IMR-90 (cell line): ENCODE measurements at places on chromosomes 5 and 9.

DNA sequence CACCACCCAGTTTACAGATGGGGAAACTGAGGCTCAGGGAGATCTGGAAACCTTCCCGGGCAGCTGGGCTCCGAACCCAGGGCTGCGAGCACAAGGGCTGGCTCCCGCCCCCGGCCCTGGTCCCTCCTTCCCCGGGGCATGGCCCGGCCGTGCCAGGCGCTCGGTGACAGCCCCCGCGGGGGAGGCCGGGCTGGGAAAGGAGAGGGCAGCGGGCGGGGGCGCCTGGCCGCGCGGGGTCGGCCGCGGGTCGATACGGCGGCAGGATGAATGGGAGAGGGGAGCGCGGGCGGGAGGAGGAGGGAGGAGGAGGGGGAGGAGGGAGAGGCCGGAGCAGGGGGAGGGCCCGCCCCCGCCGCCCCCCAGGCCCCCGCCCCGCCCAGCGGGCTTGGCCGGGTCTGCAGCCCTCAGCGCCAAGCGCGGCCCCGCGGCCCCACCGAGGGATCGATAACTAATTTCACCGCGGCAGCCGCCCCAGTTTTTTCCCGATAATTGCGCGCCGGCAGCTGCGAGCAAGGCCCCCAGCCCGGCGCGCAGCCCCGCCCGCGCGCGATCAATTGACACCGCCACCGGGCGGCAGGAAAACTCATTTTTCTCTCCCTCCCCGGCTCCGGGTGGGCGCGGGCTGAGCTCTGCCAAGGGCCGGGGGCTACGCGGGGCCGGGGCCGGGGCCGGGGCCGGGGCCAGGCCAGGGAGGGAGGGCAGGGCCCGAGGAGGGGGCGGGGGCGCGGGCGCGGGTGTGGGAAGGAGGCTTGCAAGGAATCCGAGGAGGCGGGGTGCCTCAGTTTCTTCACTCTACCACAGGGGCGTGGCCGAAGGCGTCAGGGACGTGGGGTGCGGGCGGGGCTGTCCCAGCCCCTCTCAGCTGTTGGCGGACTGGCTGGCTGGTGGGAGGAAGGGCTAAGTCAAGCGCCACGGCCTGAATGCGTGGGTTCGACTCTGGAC lies 52.1 kb downstream of the C9orf50 start:
- DNase-seq, result no peak

DNA sequence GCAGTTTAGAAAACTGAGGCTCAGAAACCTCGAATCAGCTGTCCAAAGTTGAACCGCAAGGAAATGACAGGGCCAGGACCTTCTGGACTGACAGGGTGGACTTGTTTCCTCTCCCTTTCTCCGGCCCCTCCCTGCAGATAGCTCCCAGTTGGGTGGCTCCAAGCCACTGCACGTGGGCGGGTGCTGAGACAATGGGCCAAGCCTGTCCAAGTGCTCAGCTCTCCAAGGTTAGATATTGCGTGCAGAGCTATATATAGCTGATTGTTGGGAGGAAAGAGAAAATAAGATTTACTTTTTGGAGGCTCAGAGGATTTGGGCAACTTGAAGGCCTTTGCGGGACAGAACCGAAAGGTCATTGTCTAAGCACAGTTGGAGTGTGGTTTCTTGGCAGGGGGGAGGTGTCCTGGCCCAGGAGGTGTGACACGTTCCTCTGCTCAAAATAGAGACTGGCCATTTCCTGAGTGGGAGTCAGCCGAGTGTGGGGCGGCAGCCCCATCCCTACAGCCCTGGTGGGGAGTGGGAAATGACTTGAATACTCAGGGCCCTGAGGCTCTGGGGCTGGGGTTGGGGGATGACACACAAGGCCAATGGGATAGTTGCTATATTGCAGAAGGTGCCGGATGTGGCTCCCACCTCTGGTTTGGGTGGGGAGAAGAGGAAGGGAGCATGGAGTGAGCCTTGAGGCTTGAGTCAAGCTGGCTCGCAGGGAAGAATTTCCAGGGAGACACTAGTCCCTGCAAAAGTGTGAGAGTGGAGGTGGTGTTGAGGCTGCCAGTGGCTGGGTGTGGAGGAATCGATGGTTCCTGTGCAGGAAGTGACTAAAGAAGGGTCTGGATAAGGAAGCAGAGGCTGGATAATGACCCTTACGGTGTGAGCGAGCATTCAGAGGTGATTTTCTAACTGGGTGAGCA lies 44.4 kb upstream of the SMAD5 start:
- peak; percentile 36 for DNase-seq

- peak; percentile 94 for DNase-seq
These were observed 14.5 kb downstream of the HACD4 start for GRCh38 chr9:21016701-21017491.

DNA sequence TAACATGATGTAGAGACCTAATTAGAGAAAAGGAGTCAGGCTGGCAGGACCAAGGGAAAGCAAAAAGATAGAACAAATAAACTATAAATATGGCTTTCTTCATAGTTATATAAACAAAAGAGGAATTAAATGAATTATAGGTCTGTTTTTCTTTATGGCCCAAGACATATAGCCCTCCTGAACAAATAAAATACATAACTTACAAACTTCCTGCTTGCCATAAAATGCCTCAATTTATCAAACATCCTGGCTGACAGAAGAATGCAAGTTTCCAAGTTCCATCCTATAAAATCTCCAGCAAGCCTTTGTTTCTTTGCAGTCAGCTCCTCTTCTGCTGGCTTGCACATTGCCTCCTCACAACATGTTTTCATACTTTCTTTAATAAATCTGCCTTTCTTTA lies 31.3 kb upstream of the IRGM start:
- DNase-seq, result no peak

DNA sequence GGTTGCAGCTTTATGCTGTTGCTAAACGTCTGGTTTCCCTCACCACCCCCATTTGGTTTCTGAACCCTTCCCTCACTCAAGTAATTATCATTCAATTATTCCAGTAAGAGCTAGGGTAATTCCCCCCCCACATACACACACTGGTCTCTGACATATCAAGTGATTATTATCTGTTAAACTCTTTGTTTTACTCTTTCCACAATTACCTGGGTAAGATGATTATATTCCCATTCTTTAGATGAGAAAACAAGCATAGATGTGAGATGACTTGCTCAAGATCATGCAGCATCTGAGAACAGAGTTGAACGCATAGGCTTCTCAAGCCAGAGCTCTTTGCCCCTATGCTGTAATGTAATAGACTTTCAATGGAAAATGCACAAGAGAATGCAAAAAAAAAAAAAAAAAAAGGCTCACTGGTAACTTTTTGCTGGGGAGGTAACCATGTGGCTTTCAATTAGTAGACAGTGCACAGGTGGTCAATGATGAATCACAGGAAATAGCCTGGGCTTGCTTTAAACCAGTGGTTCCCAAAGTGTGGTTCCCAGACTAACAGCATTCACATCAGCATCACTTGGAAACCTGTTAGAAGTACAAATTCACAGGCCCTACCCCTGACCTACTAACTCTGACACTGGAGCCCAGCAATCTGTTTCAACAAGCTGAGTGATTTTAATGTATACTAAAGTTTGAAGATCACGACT lies 87.6 kb downstream of the PIK3R1 start:
- DNase-seq, result peak; percentile 24

DNA sequence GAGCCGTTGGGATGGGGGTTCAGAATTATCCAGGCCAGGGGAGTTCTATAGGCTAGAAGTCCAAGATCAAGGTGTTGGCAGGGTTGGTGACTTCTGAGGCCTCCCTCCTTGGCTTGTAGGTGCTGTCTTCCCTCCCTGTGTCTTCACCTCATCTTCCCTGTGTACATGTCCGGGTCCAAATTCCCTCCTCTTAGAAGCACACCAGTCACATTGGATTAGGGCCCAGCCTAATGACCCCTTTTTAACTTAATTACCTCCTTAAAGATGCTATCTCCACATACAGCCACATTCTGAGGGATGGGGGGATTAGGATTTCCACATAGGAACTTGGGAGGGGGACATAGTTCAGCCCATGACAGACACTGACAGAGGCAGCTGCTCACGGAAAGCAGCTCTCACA lies 12.1 kb downstream of the LRSAM1 start:
- no peak for DNase-seq

GRCh38 chr9:3262826-3263529 lies 262.8 kb downstream of the RFX3 start:
- DNase-seq, result no peak

GRCh38 chr9:13078164-13078563 lies 201.3 kb downstream of the MPDZ start:
- DNase-seq, result no peak
